Effector memory CD4-positive, alpha-beta T cell (primary cell): ENCODE measurements at places on chromosomes 4 and X.

DNA sequence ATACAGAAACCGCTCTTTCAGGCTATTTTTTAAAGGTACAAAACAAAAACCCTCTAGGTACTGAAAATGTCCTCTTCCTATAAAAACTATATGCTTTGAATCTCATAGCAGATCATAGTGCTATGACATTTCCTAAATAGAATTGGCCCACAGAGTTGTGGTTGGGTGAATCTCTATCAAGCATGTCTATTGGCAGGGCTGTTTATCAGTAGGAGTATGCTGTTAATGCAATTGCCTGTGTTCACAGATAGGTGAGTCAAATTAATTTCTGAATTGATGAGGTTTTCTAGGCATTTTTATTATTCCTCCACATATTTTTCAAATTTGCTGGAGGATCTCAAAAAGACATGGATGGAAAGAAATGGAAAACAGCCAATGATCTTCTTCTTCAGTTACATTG is 73.9 kb downstream of the QRFPR start:
- no peak for DNase-seq

- no peak for DNase-seq
These were observed 736.1 kb upstream of the FRG1 start for GRCh38 chr4:189204616-189205015.

DNA sequence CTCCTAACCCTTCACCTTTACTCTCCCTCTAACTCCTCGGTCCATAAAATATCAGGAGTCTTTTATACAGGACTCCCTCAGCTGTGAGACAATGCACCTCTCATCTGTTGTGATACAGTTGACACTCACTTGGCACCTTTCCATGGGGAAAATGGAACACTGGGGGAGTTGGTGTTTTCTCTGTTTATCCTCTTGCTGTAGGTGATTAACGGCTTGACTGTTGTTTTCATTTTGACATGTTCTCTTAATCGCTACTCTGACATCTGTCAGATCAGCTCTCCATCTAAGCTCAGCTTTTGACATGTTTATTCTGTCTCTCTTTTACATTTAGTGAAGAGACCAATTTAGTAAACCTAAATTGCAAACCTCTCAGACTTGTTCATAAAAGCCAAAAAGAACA is 604.8 kb downstream of the TRAM1L1 start:
- no peak for DNase-seq

GRCh38 chr4:70768301-70768948 is 46.7 kb downstream of the RUFY3 start:
- no peak for DNase-seq

DNA sequence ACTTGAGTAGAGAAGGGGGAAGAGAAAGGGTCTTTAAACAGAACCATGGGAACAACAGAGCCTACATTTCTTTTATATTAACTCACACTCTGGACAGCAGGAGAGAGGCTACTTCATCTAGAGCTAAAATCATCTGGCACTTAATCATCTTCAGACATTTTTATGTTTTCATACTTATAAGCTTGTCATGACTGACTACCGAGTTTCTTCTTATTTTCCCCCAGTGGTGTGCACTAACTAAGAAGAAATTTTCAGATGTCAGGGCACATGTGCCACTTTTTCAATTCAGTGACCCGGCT is 11.8 kb upstream of the RTL5 start:
- no peak for DNase-seq

- no peak for DNase-seq
These were observed 24.3 kb downstream of the HMX1 start for GRCh38 chr4:8847331-8847730.

- DNase-seq: no peak
These were observed 157.6 kb downstream of the DCLK2 start for GRCh38 chr4:150235808-150236271.

DNA sequence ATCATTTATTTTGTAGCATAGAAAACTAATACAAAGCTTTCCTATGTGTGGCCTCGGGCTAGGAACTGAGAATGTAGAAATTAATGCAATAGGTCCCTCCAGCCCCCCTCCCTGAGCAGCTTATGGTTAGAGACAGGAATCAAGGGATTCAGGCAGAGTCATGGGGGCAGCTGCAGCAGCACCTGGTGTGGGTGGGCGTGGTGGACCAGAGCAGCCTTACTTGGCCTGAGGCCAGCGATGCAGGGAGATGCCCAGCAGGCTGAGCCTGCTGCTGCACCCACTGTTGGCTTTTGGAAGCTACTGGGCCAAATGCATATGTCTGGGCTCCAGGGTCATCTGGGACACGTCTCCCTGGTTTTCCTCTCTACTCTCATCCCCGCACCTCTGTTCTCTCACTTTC is 74.0 kb downstream of the STK32B start:
- no peak for DNase-seq
